Caki2 (cell line): ENCODE measurements at places on chromosomes 1 and 21.
A peak's percentile ranks its signal among the peaks of the same experiment; 100 is the strongest.

- no peak for DNase-seq
These were observed 104.9 kb upstream of the EDEM3 start for GRCh38 chr1:184859381-184860105.

GRCh38 chr1:207838156-207839082, 72.5 kb downstream of the CD34 start:
- no peak for DNase-seq

- no peak for DNase-seq
These were observed 940.6 kb downstream of the TTLL7 start for GRCh38 chr1:83058327-83058726.

DNA sequence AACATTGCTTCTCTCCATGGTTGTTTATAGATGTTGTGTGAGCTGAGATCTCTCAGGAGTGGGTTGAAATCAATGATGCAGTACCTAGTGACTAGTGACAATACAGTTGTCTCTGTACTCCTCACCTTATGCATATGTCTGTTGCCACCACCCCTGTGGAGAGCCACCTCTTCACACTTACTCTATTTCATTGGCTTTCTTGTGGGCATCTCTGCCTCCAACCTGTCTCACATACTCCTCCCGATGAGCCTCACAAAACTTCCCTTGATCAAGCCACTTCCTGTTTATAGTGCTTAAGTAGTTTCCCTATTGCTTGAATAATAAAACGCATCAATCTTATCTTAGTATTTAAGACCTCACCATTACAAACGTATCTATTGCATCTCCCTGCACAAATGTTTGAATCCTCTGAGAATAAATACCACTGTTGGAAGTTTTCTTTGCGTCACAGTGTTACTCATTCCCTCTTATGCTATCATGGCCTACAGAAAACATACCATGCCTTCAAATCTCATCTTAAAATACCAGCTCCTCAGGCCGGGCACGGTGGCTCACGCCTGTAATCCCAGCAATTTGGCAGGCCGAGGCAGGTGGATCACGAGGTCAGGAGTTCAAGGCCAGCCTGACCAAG, 54.7 kb upstream of the GREM2 start:
- no peak for DNase-seq

DNA sequence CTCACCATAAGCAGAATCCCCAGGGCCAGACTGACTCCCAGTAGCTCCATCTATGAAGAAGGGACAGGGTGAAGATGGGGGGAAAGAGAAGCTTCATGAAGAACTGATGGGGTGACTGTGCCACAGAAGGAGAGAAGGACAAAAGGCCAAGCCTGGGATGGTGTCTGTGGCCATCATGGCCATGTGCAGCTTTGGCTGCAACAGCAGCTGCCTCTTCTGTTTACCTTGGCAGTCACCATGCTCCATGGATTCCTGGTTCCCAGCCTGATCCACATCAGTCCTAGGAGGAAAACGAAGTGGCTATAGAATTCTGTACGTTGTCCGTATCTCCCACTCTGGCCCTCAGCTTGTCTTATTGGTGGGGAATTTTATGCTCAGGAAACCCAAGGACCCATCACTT, 12.0 kb downstream of the SEMA6C start:
- DNase-seq: no peak

DNA sequence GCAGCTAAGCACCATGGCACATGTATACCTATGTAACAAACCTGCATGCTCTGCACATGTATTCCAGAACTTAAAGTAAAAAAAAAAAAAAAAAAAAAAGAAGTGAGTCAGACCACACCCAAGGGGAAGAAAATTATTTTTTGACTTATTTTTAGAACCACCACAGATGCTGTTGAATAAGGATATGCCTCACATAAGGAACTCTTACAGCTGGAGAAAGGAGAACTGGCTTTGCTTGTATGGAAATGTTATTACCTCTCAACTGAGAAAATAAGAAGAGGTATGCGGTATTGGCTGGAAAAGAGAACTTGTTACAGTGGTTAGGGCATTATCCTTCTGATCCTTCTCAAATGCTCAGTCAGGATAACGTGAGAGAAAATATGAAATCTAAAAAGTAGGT, 27.5 kb upstream of the FCER1A start:
- no peak for DNase-seq

- no peak for DNase-seq
These were observed 52.8 kb downstream of the WNT9A start for GRCh38 chr1:227894831-227895451.

GRCh38 chr1:91745640-91746373, 140.1 kb downstream of the TGFBR3 start:
- no peak for DNase-seq

DNA sequence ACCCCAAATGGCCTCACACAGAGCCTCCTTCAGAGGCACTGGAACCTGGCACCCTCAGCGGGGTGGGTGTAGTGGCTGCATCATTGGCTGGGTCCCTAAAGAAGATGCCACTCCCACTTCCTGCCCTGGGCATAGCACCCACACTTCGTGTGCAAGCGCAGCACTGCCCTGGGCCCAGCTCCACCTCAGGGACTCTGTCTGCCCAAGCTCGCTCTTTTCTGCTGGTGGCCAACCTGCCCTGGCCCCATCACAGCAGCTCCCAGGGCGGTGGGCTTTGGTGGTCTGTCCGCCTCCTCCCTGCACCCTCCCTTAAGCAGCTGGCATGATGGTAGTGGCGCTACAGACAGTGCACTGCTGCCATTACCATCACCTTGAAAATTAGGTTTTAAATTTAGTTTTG, 829.3 kb upstream of the BRINP3 start:
- no peak for DNase-seq

DNA sequence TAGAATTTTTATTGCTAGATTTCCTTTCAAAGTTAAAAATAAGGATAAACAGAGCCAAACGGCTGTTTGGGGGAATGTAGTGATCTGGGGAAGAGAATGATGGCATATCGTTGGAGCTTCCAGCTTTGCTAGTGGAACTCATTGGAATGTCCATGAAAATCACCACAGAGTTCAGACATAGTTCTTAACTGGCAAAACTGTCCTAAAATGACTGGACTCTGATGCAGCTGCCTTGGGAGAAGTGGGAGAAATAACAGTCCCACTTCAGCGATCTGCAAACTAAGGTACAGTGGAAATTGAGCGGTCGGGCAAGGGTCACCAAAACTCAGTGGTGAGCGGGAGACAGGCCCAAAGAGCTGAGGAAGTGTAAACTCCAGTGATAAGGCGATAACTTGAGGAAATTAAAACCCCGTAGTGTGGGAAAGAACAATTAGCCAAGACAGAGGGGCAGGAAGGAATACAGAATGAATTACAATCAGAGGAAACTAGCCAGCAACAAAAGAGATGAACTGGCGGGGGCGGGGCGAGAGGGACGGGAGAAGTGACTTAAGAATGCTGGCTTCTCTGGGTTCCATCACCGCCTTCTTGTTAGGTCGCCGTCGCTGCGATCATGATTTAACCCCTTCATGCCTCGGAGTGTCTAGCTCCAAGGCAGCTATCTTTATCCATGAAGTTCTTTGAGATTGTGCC, 89.8 kb upstream of the ARHGAP29 start:
- peak; percentile 87 for DNase-seq

GRCh38 chr1:151003180-151003579, 3.5 kb downstream of the MINDY1 start:
- no peak for DNase-seq

DNA sequence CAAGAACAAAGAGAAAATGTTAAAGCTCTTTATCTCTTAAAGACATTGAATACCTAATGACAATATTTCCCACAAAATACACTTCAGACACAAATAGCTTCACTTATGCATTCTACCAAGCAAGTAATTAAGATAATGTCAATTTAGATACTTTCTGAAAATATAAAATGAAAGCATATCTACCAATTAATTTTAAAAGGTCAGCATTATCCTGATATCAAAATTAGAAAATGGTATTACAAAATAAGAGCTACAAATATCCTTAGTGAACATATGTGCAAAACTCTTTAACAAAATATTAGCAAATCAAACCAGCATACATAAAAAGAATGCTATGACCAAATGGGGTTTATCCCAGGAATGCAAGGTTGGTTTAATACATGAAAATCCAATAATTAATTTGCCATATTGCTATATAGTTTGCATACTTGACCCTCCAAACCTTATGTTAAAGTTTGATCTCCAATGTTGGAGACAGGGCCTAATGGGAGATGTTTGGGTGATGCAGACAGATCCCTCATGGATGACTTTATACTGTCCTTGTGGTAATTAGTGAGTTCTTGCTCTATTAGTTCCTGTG, 4.2 kb upstream of the KIFAP3 start:
- DNase-seq: no peak

- DNase-seq: peak; percentile 46
These were observed 59.0 kb upstream of the PGD start for GRCh38 chr1:10339815-10340214.

- no peak for DNase-seq
These were observed 1526.5 kb upstream of the TPTE start for GRCh38 chr21:8994640-8995511.

DNA sequence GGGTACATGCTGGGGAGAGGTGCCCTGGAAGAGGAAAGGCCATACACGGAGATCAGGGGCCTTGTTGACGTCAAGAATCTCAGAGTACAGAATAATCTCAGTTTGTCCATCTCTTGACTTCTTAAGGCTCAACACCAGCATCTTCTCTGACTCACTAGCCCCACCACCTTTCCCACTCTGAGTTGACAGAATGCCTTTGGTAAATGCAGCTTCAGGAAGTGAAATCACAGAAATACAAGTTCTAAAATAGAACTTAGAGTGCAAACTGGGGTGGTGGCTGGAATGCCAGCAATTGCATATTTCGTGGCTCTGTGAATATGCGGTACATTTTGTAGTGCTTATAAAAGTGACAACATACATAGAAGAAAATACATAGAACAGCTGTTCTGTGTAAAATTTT, 1.6 kb downstream of the COG2 start:
- peak; percentile 4 for DNase-seq

DNA sequence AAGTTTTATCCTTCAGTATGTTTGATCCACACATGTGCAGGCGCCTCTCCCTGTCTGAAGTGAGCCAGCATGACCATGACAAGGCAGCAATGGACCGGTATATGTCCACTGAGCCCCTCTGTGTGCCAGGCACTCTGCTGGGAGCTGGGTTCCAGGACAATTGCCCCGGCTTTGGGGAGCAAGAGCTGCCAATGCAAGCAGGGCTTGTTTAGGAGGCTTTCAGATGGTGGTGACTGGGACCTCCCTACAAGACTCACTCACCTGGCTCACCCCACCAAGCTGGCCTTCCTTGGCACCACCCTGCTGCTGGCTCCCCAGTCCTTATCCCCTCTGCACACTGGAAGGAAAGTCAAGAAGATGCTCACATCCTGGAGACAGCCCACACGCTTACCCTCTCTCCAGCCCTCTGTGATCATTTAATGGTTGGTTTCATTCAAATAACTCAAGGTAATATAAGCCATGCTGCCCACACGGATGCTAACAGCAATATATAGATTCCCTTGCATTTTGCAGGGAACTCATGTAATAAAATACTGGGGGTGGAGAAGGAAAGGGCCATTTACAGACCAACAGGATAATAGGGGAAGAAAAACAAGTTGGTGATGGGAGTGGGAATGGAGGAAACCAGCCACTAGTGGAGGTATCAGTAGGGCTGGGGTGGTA, 23.6 kb downstream of the KCND3 start:
- DNase-seq: no peak

- peak; percentile 27 for DNase-seq
These were observed 85.4 kb upstream of the OLIG2 start for GRCh38 chr21:32940079-32941014.

DNA sequence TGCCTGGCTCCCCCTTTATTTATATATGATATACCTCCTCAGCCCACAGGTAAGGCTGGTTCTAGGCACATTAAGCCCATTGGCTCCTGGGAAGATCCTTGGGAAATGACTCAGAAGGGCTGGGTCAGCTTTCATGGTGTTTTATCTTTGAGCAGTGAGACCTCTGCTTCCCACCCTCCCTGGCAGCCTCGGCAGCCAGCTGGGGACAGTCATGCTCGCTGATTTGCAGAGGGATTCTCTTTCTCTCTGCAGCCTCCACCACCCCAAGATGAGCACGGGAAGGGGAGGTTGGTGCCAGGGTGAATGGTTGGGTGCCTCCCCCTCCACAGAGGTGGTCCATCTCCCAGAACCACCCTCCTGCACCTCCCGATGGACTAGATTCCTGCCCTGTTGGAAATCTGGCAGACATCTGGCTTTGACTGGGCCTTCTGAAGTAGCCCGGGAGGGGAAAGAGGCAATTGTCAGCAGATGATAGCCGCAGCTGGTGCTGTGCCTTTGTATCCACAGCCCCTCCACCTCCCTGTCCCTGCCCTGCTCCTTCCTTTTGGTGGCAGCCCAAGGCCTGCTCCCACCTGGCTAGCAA, 24.6 kb downstream of the IER5 start:
- peak; percentile 62 for DNase-seq

- peak; percentile 57 for DNase-seq
These were observed 428 bp downstream of the POGZ start for GRCh38 chr1:151458802-151459330.

DNA sequence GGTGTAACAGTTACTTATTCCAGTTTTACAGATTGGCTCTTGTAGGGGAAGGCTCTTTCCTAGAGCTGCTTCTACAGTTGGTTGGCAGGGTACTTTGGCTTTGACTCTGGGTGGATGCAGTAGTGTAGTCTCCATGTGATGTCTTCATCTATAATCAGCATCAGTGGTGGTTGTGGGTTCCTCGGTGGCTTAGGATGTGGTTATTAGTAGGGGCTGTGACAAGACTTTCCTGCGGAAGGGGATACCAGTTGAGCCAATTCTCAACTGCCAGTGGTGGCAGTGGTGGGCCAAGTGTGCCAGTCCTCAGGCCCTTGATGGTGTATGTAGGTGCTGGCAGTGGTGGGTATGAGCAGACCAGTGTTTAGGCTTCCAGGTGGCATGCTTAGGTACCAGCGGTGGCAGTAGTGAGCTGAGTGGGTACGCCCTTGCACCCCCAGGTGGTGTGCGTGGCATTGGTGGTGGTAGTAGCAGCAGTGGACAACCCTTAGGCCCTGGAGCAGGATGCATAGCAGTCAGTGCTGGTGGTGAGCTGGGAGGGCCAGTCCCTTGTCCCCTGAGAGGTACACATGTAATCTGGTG, 27.2 kb upstream of the KLF18 start:
- DNase-seq: no peak

GRCh38 chr1:29674627-29675326, 438.5 kb downstream of the PTPRU start:
- no peak for DNase-seq

- no peak for DNase-seq
These were observed 142.9 kb downstream of the GLUL start for GRCh38 chr1:182248721-182249120.

DNA sequence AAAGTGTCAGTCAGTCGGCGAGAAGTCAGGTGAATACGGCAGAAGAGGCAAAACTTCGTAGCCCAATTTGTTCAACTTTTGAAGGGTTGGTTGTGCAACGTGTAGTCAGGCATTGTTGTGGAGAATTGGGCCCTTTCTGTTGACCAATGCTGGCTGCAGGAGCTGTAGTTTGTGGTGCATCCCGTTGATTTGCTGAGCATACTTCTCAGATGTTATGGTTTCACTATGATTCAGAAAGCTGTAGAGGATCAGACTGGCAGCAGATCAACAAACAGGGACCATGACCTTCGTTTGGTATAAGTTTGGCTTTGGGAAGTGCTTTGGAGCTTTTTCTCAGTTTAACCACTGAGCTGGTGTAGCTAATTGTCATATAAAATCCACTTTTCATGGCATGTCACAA, 190.2 kb upstream of the ADAMTS5 start:
- DNase-seq: no peak

- no peak for DNase-seq
These were observed 91.2 kb upstream of the CACNA1E start for GRCh38 chr1:181392133-181392532.

GRCh38 chr1:188782220-188782841, 1695.3 kb downstream of the BRINP3 start:
- DNase-seq: peak; percentile 37
